ENCODE measurements at places on chromosomes 7 and 10.
A peak's percentile ranks its signal among the peaks of the same experiment; 100 is the strongest.

DNA sequence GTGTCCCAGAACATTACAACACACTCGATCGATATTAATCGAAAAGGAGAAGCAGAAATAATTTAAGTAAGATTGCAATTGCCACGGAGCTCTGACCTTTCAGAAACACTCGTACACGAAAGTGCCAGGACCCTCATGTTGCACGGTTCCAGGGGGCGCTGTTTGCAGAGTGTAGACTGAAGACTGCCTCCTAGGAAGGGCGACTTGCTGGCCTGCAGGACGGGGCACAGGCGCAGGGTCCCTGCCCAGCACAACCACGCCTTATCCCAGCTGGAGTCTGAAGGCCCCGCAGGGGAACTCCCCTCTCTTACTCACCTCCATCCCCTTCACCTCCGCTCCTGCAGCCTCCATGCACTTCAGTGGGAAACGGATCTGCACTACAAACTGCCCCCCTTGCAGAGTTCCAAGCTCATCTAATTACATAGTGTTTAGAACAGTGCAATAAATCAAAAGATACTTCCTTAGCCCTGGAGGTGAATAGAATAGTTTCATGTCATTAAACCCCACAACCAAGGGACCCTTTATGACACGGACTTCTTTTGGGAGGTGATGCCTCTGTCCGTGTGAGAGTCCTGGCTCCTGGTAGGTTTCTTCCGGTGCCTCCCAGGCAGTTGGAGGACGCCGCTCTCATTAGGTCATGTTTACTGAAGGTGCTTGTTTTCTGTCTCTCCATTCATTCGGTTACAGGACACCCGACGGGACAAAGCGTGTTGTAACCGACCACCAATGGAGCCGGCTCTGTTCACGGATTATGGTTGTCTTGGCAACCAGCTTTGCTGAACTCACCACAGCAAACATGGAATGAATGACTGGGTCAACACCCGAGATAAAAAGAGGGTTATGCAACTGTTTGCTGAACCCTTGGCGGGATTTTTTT is 262.2 kb downstream of the BAMBI start:
- no peak for DNase-seq

GRCh38 chr7:144787127-144787526 is 48.7 kb downstream of the TPK1 start:
- DNase-seq: peak; percentile 3

GRCh38 chr7:289756-290553 is at the start of gene FOXL3:
FOXL3 (plus strand) TSS chr7:290170; CDS start chr7:290170, 0 bp downstream.
- no peak for DNase-seq

DNA sequence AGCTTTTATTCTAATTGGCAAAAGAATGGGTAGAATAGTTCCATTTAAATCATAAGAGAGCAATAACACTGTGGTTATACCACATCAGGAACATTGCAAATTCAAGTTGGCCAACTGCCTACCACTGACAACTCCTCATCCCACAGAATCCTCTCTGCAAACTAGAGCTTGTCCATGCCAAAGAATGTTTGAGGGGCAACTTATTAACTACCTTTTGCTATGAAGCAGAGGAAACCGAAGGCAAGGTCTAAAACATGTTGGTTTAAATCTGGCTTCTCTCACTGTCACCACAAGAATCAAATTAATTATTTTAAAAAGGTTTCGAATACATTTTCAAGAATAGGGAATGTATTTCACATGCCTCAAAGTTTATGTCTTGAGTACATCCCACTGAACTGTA is 36.0 kb downstream of the RHOBTB1 start:
- no peak for DNase-seq

DNA sequence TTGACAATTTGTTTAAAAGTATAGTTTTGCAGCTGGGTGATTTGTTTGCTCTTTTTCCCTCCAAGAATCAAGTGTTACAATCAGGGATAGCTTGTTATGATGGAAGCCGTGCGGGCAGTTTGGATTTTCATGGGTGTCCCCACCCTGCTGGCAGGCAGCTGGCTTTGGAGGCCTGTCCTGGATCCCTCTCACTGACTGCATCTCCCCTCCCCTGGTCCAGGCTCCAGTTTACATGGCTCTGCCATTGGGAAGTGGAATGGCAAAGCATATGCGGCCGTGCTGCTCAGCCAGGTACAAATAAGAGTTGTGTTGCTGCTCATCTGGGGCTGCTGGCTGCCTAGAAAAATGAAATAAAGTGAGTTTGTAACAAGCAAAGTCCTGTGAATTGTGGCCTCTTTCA is 76.0 kb downstream of the CXCL12 start:
- DNase-seq: no peak

- no peak for DNase-seq
These were observed 43.3 kb upstream of the CYTH3 start for GRCh38 chr7:6315746-6316145.

DNA sequence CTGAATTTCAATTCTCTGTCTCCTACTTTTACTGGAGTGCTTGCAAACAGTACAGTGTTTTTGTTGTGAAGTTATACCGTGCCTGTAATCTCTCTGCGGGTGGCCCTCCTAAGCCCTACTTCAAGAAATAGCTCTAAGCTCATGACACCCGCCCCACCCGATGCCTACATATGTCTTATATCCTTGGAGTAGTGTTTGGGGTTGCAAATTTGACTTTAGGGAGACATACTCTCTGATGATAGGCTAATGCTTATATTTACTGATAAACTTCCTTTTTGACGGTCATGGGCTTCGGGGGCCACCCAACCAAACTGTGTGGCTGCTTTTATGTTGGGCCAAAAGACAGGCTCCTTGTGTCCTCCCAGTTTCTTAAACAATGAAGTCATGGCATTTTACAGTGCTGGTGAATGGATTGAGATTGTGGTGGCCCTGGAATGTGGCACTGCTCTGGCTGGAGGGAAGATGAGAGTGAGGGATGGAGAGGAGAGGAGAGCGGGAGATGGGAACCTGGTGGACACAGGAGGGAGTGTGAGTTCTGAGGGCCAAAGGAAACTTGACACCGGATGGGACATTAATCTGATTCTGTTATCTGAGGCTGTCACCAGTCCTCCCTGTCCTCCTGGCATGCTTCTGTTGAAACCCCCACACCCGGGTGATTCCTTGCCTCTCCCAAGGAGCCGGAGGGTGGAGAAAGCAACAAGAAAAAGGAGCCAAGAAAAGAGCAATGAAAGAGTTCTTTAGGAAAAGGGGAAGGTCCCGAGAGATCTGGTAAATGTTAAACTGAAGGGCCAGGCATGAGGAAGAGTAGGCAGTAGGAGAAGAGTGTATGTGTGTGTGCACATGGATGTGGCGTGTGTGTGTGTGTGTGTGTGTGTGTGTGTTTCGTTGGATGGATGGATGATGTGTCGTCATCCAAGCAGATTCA is 113.3 kb downstream of the TCF7L2 start:
- no peak for DNase-seq

- DNase-seq: no peak
These were observed 219.4 kb upstream of the CELF2 start for GRCh38 chr10:10798102-10798863.

DNA sequence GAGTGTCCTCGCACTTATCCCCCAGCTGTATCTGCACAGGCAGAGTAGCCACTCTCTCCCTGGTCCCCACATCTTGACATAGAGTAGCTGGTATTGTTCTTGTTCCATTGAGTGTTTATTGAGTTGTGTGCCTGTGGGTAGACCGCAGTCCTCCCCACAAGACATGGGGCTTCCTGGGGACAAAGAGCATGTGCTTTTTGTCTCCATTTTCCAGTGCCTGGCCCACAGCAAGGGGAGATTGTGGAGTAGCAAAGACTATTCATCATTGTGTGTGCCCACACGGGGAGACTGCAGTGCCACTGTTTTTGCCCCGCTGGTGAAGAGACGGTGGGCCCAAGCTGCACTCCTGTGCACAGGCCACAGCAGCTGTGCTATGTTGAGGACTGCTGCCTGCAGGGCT is 63.5 kb downstream of the FRMPD2 start:
- no peak for DNase-seq

DNA sequence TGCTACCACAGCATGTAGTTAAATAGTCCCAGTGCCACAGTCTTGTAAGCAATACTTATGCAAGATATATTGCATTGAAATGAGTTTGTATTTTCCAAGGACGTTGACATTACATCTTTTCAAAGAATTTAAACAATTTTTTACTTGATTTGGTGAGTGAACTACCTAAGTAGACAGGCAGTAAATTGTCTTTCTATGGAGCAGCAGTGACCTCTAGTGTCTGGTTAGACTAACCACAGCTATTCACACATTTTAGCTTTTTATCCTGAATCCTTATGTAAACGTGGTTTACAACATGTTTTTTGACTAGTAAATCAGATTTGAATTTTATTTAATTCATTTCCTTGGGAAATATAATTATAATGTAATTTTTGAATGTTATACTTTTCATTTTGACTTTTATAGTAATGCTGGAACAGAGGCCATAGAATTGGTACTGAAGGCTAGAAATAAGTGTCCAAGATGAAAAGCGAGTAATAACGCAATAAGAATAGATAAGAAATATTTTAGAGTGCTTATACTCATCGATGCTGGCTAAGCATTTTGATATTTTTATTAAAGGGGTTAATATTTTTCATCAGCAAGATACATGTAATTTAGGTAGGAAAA is 5.6 kb downstream of the LRRTM3 start:
- peak; percentile 57 for DNase-seq

- no peak for DNase-seq
These were observed 32.1 kb downstream of the VSTM4 start for GRCh38 chr10:49083261-49083660.

- no peak for DNase-seq
These were observed 37.8 kb downstream of the HERPUD2 start for GRCh38 chr7:35657125-35657524.

DNA sequence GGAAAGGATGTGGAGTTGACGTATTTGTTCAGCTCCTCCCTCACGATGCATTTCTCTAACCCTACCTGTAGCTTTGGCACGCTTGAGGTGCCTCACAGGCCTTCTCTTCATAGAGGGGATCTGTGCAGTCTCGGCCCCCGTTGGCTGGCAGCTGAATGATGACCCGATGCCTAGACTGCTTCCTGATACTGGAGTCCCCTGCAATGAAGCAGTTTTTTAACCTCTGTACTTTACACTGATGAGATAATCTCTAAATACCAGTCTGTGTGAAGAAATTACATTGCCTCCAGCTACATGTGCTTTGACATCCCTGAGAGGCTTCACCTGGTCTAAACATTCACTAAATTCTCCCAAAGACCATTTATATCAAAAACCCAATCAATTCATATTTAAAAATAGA is 370.1 kb downstream of the THSD7A start:
- no peak for DNase-seq

DNA sequence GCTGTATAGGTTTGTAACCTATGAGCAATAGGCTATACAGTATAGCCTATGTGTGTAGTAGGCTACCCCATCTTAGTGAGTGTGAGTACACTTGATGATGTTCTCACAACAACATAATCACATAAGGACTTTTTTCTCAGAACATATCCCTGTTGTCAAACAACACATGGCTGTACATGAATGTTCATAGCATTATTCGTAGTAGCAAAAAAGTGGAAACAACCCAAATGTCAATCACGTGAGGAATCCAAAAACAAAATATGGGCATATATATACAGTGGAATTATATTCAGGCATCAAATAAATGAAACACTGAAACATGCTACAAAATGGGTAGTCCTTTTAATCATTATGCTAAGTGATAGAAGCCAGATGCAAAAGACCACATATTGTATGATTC is 31.1 kb downstream of the CCDC172 start:
- DNase-seq: no peak

DNA sequence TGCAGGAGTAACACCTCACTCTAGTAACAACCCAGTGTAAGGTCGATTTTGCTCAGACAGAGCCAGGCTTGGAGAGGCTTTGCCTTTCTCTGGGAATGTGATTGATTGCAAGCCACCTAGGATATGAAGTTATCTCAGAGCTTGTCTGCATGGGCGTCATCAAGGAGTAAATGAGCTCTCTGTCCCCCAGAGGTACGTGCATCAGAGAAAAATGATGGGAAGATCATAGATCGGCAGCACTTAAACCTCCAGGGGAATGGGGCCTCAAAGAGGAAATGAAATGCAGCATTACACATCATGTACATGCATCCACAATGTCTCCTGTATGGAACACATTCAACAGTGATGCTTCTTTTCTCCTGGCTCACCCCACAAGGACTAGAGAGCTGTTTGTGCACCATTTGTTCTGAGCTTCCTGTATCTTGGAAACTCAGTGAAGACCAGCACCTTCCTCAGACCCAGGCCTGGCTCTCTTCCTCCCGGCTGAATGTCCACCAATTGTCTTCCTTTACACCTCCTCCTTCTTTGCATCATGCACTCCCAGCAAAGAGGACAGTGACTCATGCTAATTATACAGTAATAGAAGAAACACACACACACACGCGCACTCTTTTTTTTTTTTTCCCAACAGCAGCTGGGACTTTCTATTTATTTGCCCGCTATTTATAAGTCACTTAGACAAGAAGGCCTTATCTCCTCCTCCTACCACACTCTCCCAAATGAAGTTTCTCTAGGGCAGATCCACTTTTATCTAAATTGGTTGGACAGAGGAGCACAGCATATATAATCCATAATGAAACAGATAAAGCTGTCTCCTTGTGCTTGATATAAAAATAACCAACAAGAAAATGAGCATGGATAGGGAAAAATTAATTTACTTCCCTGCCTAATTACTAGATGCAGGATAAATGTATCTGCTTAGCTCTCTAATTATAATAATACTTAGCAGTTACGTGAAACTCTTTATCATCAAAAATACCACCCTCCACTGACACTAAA is 990.7 kb downstream of the CCSER2 start:
- no peak for DNase-seq

GRCh38 chr10:73167458-73167782 is 388 bp downstream of the ECD start:
- DNase-seq: no peak

DNA sequence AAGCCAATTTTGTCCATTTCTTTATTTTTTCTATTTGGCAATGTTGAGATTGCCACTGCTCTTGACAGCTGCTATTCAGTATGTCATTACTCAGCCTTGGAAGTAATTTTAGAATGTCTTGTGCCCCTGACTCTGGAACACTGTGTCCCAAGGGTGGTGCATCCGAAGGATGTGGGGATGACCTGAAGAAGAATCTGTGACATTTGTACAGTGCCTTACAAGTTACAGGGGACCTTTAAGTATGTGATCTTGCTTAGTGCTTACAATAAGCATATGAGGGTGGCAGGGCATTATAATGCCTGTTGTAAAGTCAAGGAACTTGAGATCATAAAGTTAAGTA is 239.5 kb downstream of the REEP3 start:
- no peak for DNase-seq

GRCh38 chr7:139854124-139854511 is 25.1 kb downstream of the TBXAS1 start:
- no peak for DNase-seq
